ENCODE measurements at places on chromosomes 3 and 15. TPM values are rescaled to one million over a fixed set of nuclear protein-coding genes. Genes with fewer than 3 reads are reported as not detected.

STAC gene
- 7.2 TPM for total RNA-seq

OR5K2 gene
- not detected for total RNA-seq

RTP1 gene
- total RNA-seq, result not detected

CSTA gene
- total RNA-seq, result not detected

MUC20 gene
- 5.3 TPM for total RNA-seq

CIAO2A gene
- 155 TPM for total RNA-seq

SMCO1 gene
- not detected for total RNA-seq

CACNA1D gene
- 31.7 TPM for total RNA-seq

PLIN1 gene
- 4.3 TPM for total RNA-seq

CPA3 gene
- total RNA-seq, result not detected

WDR93 gene
- not detected for total RNA-seq

SNRPN gene
- total RNA-seq, result 66.5 TPM

AHSG gene
- not detected for total RNA-seq

WNT5A gene
- total RNA-seq, result 4.1 TPM

KCNMB2 gene
- total RNA-seq, result 3.7 TPM

SLC51A gene
- total RNA-seq, result not detected

POU1F1 gene
- total RNA-seq, result not detected

CD47 gene
- 15.9 TPM for total RNA-seq

SEMA3B gene
- total RNA-seq, result 53.6 TPM

GUCA1C gene
- total RNA-seq, result not detected

HRG gene
- not detected for total RNA-seq

GAP43 gene
- total RNA-seq, result not detected

AGTR1 gene
- 4.2 TPM for total RNA-seq

SCAANT1 gene
- not detected for total RNA-seq

CAPN3 gene
- 244 TPM for total RNA-seq

PRR20G gene
- not detected for total RNA-seq

RPP25 gene
- total RNA-seq, result 4.0 TPM

ACAN gene
- total RNA-seq, result 0.72 TPM

All from stomach (tissue), 19 donors.